Activated naive CD4-positive, alpha-beta T cell treated with anti-CD3 and anti-CD28 coated beads, Interleukin-2, amount 50 U/mL, for 72 hours (primary cell): ENCODE measurements at places on chromosomes 13 and 19. TPM values are rescaled to one million over a fixed set of nuclear protein-coding genes. Genes with fewer than 3 reads are reported as not detected.

PROZ gene
- 0.25 TPM for total RNA-seq

DAND5 gene
- 0.31 TPM for total RNA-seq

GPATCH1 gene
- 15.6 TPM for total RNA-seq

GADD45GIP1 gene
- 7.7 TPM for total RNA-seq

CYP4F2 gene
- not detected for total RNA-seq

RASGRP4 gene
- 8.3 TPM for total RNA-seq

PTGIR gene
- total RNA-seq = 38.0 TPM

ZFR2 gene
- total RNA-seq = 0.11 TPM

ZNF101 gene
- 66.9 TPM for total RNA-seq

HSD17B14 gene
- 1.7 TPM for total RNA-seq

CCNE1 gene
- 48.6 TPM for total RNA-seq

PLVAP gene
- not detected for total RNA-seq

ZNF681 gene
- total RNA-seq = 2.4 TPM
